ENCODE measurements at places on chromosomes 3 and 15.
A peak's percentile ranks its signal among the peaks of the same experiment; 100 is the strongest.

GRCh38 chr3:12400616-12401194 lies 83.6 kb upstream of the TSEN2 start:
- H3K4me1 ChIP-seq = peaks cover 19% of the 10 kb centered on the region
- H3K27ac ChIP-seq = no peak overlapping the region
- H3K36me3 ChIP-seq = no peaks in the 10 kb centered on the region
- no peak for DNase-seq
- H3K4me3 ChIP-seq = no peak overlapping the region

GRCh38 chr3:123750659-123751420 lies 133.3 kb downstream of the MYLK start:
- no peaks in the 10 kb centered on the region for H3K27me3 ChIP-seq
- no peak overlapping the region for H3K4me3 ChIP-seq
- H3K27ac ChIP-seq = peak overlapping the region; percentile 93
- peaks cover 39% of the 10 kb centered on the region for H3K36me3 ChIP-seq

DNA sequence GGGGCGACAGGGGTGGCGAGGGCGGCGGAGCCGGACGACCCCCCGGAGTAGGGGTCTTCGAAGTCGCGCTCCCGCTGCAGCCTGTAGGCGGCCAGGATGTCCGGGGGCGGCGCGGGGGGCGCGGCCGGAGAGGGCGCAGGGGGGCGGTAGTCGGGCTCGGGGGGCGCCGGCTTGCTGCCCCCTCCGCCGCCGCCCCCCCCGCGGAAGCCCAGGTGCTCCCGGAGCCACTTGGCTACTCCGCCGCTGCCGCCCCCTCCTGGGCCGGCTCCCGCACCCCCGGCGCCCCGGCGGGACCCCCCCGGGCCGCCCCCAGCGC lies 230 bp downstream of the SHF start:
- H3K36me3 ChIP-seq = no peaks in the 10 kb centered on the region
- peak overlapping the region; percentile 46 for H3K4me3 ChIP-seq
- DNase-seq = no peak
- H3K4me1 ChIP-seq = peaks cover 16% of the 10 kb centered on the region

- H3K4me1 ChIP-seq = peaks cover 78% of the 10 kb centered on the region
- H3K4me3 ChIP-seq = no peak overlapping the region
- DNase-seq = no peak
- H3K36me3 ChIP-seq = no peaks in the 10 kb centered on the region
Observed at GRCh38 chr15:101203607-101204189, 48.1 kb downstream of the CHSY1 start.

DNA sequence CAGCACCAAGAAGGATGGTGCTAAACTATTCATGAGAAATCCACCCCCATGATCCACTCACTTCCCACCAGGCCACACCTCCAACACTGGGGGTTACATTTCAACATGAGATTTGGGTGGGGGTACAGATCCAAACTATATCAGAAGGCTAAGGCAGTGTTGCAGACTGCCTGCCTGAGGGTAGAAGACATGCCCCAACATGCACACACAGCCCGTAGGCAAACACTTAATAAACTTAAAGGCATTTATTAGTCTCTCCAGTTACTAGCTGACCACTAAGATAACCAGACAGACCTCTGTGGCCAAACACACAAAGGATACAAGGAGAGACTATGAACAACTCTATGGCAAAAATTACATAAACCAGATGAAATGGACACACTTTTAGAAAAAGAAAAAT lies 10.2 kb downstream of the FAM162A start:
- no peak overlapping the region for H3K27ac ChIP-seq
- H3K36me3 ChIP-seq = no peaks in the 10 kb centered on the region
- H3K4me1 ChIP-seq = peaks cover 3% of the 10 kb centered on the region
- DNase-seq = no peak

DNA sequence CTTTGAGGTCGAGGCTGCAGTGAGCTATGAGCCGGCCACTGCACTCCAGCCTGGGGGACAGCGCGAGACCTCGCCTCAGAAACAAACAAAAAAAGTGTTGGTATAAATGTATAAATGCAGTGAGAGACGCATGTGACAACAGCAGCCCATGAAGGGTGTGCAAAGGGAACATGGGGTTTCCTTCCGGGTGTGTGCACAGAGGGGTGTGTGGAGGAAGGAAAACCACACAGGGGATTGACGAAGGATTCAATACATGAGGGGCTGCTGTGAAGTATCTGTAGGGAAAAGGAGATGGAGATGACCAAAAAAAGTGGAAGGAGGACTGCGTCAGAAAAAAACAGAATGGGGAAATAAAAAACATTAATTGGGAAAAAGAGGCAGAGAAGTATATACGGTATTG lies 1.1 kb downstream of the MTFMT start:
- H3K27ac ChIP-seq = peak overlapping the region; percentile 50
- H3K36me3 ChIP-seq = peaks cover 23% of the 10 kb centered on the region

DNA sequence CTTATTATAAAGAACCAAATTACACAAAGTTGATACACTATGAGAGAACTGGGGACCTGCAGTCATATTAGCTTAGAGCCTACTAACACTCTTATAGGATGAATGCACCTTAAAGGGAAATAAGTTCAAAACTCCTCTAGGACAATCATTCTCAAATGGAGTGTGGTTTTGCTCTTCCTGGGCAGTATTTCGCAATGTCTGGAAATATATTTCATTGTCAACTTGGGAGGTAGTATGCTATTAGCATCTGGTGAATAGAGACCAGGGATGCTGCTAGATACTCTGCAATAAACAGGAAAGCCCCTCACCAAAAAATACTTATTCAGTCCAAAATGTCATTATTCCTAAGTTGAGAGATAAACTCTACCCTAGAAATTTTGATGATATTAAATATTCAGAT lies 451.4 kb upstream of the ARPP21 start:
- H3K4me3 ChIP-seq = no peak overlapping the region
- DNase-seq = no peak
- H3K27ac ChIP-seq = no peak overlapping the region
- H3K4me1 ChIP-seq = no peaks in the 10 kb centered on the region
- H3K36me3 ChIP-seq = no peaks in the 10 kb centered on the region
- H3K27me3 ChIP-seq = no peaks in the 10 kb centered on the region

DNA sequence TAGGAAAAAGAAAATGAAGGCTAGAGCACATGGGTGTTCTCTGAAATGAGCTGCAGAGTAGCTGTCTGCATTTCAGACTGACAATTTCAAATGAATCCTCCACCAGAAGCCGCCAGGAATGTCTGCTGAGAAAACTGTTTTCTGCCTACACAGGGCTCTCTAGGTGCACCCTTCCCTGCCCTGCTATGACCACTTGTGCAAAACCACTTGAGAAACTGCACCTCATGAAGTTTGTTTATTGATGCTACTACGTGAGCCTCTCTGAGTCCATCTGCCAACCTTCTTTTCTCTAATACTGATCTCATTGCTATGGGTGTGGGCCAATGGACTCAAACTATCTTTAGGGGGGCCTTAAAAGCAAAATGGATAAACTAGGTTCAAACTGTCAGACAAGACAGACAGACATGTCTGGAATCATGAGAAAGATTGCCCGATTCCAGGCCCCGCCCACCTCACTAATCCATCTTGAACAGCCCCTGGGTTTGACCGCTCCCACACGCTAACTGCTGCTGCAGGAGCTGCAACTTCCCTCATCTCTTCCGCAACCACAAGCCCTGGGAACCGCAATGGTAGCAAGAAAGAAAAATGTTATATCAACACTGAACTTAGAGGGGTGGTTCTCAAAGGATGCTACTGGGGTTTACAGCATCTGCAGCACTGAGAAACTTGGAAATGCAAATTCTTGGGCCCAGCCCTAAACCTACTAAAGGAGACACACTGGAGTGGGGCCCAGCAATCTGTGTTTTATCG lies 9.0 kb upstream of the CD47 start:
- DNase-seq = peak; percentile 3
- no peak overlapping the region for H3K27ac ChIP-seq
- H3K36me3 ChIP-seq = no peaks in the 10 kb centered on the region
- H3K4me3 ChIP-seq = no peak overlapping the region
- no peaks in the 10 kb centered on the region for H3K4me1 ChIP-seq

DNA sequence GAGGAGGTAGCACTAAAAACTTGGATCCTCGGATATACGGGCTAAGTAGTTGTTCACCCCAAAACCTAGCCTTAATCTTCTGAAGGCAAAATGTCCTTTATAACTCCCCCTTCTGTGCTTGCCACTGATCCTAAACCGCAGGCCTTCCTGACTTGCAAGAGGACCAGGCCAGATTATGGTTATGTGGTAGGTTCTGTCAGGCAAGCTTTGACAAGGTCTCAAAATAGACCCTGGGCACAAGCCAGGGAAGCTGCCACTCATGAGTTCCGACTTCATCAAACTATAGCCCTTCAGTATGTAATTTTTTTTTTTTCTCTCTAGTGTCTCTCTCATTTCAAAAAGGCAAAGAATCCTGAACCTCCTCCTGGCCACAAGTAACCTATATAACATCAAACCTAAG lies 3.2 kb downstream of the LRRFIP2 start:
- no peaks in the 10 kb centered on the region for H3K27me3 ChIP-seq
- H3K4me3 ChIP-seq = no peak overlapping the region
- no peak for DNase-seq
- peak overlapping the region; percentile 17 for H3K27ac ChIP-seq

GRCh38 chr3:173891272-173892100 lies 493.9 kb downstream of the NLGN1 start:
- H3K4me3 ChIP-seq = no peak overlapping the region
- H3K27ac ChIP-seq = no peak overlapping the region
- H3K27me3 ChIP-seq = no peaks in the 10 kb centered on the region

DNA sequence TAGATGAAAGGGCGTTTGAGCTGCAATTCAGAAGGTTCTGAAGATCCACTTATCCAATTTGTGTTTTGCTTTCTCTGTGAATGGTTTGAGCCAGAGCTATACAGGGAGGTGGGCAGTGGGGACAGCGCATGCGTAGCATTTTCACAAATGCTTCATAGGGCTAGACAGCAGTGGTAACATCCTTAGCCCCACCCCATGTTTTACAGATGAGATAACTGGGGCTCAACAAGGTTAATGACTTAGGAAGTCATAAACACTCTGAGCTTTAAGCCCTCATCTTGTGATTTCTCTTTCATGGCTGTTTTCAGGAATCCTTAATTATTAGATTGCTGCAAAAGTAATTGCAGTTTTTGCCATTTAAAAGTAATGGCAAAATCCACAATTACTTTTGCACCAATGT lies 408.7 kb downstream of the IL5RA start:
- no peak for DNase-seq
- H3K27ac ChIP-seq = no peak overlapping the region
- H3K4me3 ChIP-seq = no peak overlapping the region

- no peak overlapping the region for H3K4me3 ChIP-seq
- no peak for DNase-seq
- H3K36me3 ChIP-seq = no peaks in the 10 kb centered on the region
- no peaks in the 10 kb centered on the region for H3K4me1 ChIP-seq
- H3K27me3 ChIP-seq = no peaks in the 10 kb centered on the region
Observed at GRCh38 chr3:179943117-179943880, 93.4 kb downstream of the PEX5L start.

- no peaks in the 10 kb centered on the region for H3K36me3 ChIP-seq
- H3K27me3 ChIP-seq = no peaks in the 10 kb centered on the region
- no peak for DNase-seq
Observed at GRCh38 chr3:128273841-128274573, 120.7 kb downstream of the EEFSEC start.

- H3K36me3 ChIP-seq = peaks cover 29% of the 10 kb centered on the region
- H3K27me3 ChIP-seq = no peaks in the 10 kb centered on the region
- H3K27ac ChIP-seq = peak overlapping the region; percentile 85
- no peak for DNase-seq
Observed at GRCh38 chr3:23915537-23916108, 1.2 kb downstream of the NKIRAS1 start.

DNA sequence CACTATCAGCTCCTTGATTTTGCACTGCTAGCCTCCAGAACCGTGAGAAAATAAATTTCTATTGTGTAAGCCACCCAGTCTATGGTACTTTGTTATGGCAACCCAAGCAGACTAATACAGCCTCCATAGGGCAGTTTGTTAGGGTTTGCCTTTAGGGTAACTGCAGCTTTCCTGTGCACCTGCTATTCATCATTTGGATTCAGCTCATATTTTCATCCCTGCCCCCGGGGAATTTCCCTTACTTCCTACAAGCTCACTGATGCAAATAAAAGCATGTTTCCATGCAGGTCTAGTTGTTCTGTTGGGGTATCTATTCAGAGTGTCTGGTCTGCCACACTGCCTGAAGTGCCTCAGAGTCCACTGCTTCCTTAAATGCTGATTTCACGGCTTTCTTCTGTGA lies 48.6 kb upstream of the ATOSA start:
- H3K36me3 ChIP-seq = no peaks in the 10 kb centered on the region
- no peak overlapping the region for H3K4me3 ChIP-seq
- no peak overlapping the region for H3K27ac ChIP-seq
- no peak for DNase-seq

DNA sequence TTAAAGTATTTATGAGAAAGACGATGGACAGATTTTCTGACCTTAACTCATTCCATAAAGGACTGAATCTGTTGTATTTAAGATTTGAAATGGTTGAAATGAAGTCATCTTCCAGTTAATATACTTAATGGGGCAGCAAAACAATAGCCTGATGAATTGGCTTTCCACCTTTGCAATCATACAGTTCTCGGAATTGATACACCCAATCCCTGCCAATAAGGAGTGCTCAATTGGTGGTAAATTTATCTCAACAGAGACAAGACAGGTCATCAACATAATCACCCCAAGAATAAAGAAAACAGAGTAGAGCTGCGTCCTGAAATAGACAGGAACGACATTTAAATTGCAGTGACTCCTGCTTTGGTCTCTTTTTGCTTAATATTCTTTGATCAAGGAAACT lies 11.2 kb downstream of the ANXA2 start:
- H3K27ac ChIP-seq = peak overlapping the region; percentile 12
- no peak overlapping the region for H3K4me3 ChIP-seq
- DNase-seq = no peak
- peaks cover 80% of the 10 kb centered on the region for H3K36me3 ChIP-seq
